ENCODE measurements at places on chromosomes 6 and 20.

DNA sequence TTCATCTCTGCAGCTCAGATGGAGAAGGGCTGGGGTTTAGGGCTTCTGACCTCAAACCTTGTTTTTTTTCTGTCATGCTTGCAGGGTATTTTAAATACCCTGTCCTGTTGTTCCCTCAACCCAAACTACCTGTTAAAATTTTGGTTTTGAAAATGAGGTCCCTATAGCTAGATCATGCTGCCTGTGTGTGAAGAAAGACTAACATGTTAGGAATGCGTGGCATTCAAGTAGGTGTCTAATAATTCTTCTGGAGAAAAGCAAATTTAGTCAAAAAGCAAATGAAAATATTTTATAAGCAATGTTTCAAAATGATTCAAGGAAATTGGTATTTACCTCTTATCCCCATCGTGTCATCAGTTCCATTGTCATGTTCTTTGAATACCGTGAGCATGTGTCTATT lies 77.2 kb upstream of the C20orf144 start:
- no peak for DNase-seq

- no peak for DNase-seq
Observed at GRCh38 chr6:37258405-37259105, 611 bp upstream of the TMEM217 start.

- DNase-seq, result no peak
Observed at GRCh38 chr6:51626391-51626790, 461.0 kb downstream of the PKHD1 start.

GRCh38 chr6:24255676-24256075 lies 102.2 kb downstream of the DCDC2 start:
- peak; percentile 18 for DNase-seq

DNA sequence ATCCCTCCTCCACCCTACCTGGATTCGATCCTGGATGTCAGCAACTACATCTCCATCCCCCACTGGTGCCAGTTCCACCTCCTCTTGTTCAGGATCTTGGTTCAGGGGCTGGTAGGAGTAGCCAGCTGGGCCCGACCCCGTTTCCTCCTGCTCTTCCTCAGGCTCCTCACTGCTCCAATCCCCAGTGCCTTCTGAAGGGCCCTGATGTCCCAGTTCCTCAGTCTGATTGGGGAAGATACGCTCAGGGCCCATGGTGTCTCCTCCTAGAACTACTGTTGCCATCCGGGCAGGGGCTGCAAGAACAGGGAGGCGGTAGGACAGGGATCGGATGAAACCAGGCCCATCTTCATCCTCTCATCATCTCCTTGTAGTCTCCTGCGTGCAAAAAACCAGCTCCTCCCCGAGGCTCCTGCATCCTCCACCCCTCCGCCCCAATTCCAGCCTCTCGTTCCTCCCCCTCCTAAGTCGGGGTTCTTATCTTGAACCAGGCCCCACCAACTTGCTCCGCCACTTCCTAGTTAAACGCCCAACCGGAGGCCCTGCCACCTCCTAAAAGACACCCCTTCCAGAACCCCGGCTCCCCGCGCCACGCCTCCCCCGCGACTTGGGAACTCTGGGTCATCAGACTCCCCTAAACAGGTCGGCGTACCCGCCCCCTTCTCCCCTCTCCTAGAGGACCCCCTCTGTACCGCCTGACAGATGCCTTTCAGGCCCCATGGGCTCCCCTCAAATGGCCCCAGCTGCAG lies 476 bp downstream of the MEA1 start:
- DNase-seq, result no peak

GRCh38 chr20:31566658-31567379 lies 38.3 kb upstream of the ID1 start:
- no peak for DNase-seq

DNA sequence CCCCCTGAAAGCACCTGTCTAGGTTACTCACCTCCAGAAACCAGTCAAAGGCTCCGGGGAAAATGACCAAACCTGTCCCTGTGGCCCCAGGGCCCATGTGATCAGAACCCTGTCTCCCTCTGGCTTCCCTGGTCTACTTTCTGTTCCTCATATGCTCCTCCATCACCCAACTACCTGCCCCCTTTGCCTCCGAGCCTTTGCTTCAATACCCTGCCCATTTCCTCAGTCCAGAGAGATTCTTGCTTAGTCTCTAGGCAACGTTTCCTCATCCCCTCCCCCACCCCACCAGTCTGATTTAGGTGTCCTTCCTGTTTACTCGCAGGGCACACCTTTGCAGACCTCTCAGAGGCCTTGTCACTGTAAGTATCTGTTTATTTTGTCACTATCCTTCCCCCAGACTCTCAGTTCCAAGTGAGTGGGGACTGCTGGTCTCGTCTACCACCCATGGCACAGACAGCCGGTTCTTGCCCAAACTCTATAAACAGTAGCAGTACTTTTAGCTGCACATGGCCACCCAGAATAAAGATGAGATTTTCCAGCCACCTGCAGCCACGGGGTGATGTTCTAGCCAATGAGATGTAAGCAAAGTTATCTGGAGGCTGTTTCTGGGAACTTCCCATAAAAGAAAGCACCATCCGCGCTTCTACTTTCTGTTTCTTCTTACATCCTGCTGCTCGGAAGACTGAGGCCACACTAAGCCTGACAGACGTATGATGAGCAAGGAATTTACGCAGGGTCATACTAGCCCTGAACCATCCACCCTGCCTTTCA lies 13.3 kb downstream of the ELOVL5 start:
- peak; percentile 74 for DNase-seq

- no peak for DNase-seq
Observed at GRCh38 chr6:139409026-139409425, 34.6 kb upstream of the CITED2 start.

GRCh38 chr6:100573166-100573565 lies 108.4 kb upstream of the SIM1 start:
- DNase-seq, result no peak

DNA sequence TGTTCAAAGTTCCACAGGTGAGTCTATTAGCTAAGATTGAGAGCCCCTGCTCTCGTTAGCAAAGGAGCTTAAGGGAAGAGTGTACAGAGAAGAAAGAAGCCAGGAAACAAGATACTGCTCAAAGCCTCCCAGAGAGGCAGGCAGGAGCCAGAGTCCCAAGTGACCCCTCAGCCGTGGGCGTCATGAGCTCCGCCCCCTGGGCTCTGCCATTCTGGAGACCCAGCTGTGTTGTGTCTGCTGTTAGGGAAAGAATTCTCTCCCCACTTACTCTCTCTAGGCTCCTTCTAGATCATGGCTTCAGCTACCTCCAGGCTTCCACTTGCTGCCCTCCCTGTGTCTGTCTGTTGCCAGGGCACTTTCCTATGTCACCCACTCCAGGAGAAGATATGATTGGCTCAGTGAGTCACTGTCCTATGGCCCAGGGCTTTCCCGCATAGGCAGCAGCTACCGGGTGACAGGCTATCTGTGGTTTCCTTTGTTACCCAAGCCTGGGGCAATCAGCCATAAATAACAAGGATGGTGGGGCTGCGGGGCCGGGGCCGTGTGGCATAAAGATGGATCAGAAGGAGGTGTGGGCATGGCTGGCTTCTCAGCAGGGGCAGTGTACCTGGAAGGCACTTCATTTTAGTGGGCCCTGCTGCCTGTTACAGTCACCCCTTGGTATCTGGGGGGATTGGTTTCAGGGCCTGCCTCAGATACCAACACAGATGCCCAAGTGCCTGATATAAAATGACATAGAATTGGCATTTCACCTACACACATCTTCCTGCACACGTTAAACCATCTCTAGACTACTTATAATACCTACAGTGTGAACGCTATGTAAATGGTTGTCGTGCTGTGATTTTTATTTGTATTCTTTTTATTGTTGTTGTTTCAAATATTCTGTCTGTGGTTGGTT lies 118.9 kb downstream of the ARMC2 start:
- peak; percentile 28 for DNase-seq

- peak; percentile 58 for DNase-seq
Observed at GRCh38 chr20:36572701-36573102, 695 bp upstream of the TGIF2 start.

GRCh38 chr6:15578716-15579391 lies 84.0 kb downstream of the DTNBP1 start:
- DNase-seq, result no peak

DNA sequence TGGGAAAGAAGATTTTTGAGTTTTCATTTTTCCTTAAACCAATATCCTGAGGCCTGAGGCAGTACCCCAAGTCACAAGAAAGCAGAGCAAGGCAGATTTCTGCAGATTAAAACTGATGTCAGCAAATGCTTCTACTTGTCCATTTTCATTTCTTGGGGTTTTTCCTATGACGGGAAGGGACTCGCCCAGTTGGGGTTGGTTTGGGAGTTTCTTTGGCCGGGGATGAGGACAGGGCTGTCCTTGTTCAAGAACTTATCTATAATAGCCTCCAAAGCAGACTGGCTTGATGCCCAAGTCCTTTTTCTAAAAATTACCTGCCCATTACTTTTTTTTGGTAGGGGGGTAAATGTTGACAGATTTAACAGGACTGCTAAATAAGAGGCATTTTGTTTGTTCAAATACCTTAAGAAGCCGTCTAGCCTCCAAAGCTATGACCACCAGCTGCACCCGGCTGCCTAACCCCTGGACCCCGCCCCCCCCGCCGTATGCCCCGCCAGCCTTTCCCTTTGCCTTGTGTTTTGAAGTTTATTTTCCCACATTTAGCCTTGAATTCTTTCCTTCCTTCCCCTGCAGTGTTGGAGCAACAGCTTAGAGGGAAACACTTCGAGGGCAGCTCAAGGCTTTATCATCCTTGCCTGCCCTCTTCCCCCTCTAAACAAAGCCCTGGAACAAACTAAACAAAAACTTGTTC lies 2.5 kb downstream of the KCNK5 start:
- no peak for DNase-seq

DNA sequence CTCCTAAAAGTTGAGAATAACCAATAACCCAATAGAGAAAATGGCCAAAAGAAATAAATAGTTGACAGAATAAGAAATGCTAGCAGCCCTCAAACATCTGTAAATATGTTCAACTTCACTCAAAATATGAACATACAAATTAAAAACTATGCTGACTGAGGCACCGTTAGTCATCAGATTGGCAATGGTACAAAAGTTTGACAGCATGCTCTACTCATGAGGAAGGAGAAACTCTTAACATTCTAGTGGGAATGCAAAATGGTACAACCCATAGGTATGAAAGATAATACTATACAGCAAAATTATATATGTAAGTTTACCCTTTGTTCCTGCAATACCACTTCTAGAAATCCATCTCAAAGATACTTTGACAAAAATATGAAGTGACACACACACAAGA lies 1.6 kb upstream of the ZSCAN12 start:
- DNase-seq, result no peak

GRCh38 chr6:81609736-81610135 lies 142.7 kb downstream of the TENT5A start:
- no peak for DNase-seq

- DNase-seq, result no peak
Observed at GRCh38 chr20:41715526-41715925, 97.3 kb upstream of the CHD6 start.

- peak; percentile 52 for DNase-seq
Observed at GRCh38 chr6:123415844-123416468, 220.8 kb downstream of the TRDN start.

DNA sequence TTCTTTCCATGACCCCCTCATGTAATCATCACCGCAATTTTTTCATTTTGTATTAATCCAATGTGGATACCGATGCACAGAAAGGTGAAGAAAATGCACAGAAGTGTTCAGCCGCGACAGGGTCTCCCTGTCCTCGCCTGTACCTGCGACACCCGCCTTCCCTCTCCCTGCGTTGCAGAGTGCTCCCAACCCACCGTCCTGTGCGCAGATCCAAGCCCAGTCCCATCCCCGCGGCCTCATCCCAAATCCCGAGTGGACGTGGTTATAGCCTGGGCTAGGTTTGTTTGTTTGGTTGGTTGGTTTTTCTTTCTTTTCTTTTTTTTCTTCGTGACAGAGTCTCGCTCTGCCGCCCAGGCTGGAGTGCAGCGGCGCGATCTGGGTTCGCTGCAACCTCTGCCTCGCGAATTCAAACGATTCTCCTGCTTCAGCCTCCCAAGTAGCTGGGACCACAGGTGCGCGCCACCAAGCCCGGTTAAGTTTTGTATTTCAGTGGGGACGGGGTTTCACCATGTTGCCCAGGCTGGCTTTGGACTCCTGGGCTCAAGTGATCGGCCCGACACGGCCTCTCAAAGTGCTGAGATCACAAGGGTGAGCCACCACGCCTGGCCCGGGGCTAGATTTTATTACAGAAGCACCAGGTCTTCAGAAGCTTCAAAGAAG lies 536 bp upstream of the RAET1G start:
- no peak for DNase-seq
